ENCODE measurements at places on chromosomes 3 and 15.

GRCh38 chr3:186746008-186746407, 28.8 kb downstream of the KNG1 start:
- H3K4me3 ChIP-seq: no peak overlapping the region

DNA sequence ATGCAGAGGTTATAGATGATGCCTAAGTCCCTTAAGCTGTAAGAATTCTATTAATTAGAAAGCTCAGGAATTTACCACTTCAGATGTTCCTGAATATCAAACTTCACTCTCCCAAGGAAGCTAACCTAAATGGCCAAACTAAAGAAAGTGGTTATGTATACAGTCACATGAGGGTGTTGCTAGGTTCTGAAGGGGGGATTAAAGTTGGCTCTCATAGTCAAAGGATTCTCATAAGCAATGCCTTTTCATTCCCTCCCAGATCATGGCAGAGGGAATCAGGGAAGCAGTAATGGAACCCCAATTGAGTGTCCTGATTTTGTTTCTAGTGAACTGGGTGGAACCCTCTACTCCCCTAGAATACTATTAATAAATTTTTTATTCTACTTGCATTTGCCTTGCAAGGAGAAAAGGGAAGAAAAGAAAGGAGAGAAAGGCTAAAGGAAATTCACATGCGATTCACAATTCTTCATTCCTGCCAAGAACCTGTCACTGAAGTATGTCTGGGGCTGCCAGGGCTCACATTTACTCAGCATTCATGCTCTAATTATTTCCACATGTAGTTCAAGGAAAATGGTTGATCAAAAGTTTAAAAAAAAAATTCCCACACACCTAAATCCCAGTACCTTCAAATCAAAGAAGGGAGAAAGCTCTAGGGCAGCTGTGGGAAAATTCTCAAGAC, 25.1 kb downstream of the FSTL1 start:
- DNase-seq: no peak
- H3K4me3 ChIP-seq: no peak overlapping the region
- H3K36me3 ChIP-seq: no peaks in the 10 kb centered on the region

DNA sequence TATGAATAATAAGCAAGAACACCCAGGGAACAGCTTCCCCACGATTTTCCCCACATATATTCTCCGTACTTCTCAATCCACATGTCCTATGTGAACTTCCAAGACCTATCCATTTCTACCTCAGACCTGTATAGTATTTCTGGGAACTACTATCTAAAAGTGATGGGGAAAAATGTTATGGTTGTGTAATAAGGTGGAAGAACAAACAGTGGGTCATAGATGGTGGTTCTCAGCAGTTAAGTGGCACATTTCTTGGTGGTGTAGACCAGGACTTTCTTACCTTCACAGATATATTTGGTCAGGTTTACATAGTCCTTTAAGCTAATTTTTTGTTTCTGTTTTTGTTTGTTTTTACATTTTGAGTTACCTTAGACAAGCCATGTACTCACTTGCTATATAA, 675.1 kb downstream of the GBE1 start:
- DNase-seq: no peak
- H3K4me3 ChIP-seq: no peak overlapping the region
- no peaks in the 10 kb centered on the region for H3K27me3 ChIP-seq
- H3K36me3 ChIP-seq: no peaks in the 10 kb centered on the region
- no peak overlapping the region for H3K27ac ChIP-seq
- no peaks in the 10 kb centered on the region for H3K4me1 ChIP-seq

GRCh38 chr3:186024210-186024609, 84.7 kb downstream of the ETV5 start:
- H3K4me1 ChIP-seq: no peaks in the 10 kb centered on the region
- H3K36me3 ChIP-seq: no peaks in the 10 kb centered on the region
- H3K27me3 ChIP-seq: no peaks in the 10 kb centered on the region
- no peak overlapping the region for H3K4me3 ChIP-seq
- H3K27ac ChIP-seq: no peak overlapping the region

DNA sequence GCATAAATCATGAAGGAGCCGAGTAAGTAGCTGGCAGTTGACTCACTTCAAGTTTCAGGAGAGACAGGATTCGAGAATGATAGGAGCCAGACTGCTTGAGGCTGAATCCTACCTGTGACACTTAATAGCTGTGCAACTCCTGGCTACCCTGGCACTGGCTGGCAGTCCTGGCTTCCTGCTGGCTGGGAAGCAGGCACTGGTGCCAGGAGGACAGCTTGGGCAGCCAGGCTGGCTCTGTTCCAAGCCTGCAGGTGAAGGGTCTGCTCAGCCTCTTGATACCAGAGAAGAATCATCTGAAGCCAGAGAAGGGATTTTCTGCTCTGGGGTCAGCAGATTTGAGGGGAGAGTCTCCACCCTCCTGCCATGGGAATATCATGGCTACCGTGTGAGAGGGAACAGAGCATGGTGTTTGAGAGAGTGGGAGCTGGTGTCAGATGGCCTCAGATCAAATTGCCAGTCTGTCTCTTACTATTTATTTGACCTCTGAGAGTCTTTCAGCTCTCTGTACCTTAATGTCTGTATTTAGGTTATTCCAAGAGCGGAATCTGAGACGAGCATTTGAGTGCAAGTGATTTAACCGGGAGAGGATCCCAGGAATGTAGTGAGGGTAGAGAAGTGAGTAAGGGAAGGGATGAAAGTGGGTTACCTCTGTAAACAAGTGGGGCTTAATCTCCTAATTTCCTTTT, 4.4 kb upstream of the XIRP1 start:
- H3K27ac ChIP-seq: no peak overlapping the region
- H3K4me1 ChIP-seq: no peaks in the 10 kb centered on the region
- H3K36me3 ChIP-seq: no peaks in the 10 kb centered on the region
- no peaks in the 10 kb centered on the region for H3K27me3 ChIP-seq
- H3K4me3 ChIP-seq: no peak overlapping the region

DNA sequence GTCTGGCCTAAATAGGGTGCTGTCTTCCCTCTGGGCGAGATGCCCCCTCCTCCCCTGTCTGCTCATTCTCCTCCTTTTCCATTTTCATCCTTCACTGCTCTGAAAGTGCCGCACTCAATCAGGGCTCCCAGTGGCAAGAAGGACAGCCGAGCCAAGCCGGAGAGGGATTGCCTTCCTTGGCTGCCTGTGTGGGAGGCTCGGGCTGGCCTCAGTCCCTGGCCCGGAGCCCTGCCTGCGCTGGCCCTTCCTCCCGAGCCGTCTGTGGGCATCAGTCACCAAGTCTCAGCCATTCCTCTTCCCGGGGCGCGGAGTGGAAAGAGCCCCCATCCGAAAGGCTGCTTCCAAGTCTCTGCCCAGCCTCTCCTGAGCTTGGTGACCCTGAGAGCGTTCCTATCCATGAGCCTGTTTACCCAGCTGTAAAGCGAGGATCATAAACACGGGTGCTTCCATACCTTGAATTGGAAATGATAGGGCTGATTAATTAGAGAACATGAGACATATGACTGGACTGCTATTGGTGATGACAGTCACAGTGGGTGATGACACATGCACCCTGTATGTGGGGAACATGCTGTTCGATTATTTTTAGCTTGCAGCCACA, 59.1 kb upstream of the TLE3 start:
- H3K4me3 ChIP-seq: no peak overlapping the region
- no peaks in the 10 kb centered on the region for H3K36me3 ChIP-seq
- no peak for DNase-seq
- no peak overlapping the region for H3K27ac ChIP-seq
- H3K27me3 ChIP-seq: no peaks in the 10 kb centered on the region
- H3K4me1 ChIP-seq: no peaks in the 10 kb centered on the region

- peaks cover 4% of the 10 kb centered on the region for H3K36me3 ChIP-seq
- no peaks in the 10 kb centered on the region for H3K4me1 ChIP-seq
- no peak for DNase-seq
- H3K27me3 ChIP-seq: no peaks in the 10 kb centered on the region
Observed at GRCh38 chr3:46669191-46669999, 24.1 kb downstream of the ALS2CL start.

DNA sequence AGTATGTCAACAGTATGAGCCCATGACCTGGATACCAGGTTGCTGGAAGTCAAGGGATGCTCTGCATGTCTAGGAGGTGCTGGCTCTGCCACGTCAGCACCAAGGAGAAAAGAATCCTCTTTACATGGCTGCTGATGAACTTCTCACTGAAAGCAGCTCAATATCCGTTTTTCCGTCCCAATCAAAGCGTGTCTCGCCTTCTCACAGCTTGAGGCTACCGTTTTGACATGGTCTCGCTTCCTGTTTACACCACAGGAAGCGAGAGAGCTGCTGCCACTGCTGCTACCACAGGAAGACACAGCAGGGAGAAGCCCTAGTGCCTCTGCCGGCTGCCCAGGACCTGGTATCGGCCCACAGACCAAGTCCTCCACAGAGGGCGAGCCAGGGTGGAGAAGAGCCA, 27.3 kb downstream of the STARD5 start:
- H3K36me3 ChIP-seq: no peaks in the 10 kb centered on the region
- peak overlapping the region; percentile 32 for H3K27ac ChIP-seq
- H3K4me1 ChIP-seq: peaks cover 66% of the 10 kb centered on the region
- H3K4me3 ChIP-seq: peak overlapping the region; percentile 43
- H3K27me3 ChIP-seq: no peaks in the 10 kb centered on the region
- no peak for DNase-seq

- H3K27ac ChIP-seq: no peak overlapping the region
- H3K27me3 ChIP-seq: no peaks in the 10 kb centered on the region
- peaks cover 5% of the 10 kb centered on the region for H3K36me3 ChIP-seq
- H3K4me1 ChIP-seq: no peaks in the 10 kb centered on the region
- H3K4me3 ChIP-seq: no peak overlapping the region
Observed at GRCh38 chr15:63752075-63752684, 81.6 kb downstream of the HERC1 start.

DNA sequence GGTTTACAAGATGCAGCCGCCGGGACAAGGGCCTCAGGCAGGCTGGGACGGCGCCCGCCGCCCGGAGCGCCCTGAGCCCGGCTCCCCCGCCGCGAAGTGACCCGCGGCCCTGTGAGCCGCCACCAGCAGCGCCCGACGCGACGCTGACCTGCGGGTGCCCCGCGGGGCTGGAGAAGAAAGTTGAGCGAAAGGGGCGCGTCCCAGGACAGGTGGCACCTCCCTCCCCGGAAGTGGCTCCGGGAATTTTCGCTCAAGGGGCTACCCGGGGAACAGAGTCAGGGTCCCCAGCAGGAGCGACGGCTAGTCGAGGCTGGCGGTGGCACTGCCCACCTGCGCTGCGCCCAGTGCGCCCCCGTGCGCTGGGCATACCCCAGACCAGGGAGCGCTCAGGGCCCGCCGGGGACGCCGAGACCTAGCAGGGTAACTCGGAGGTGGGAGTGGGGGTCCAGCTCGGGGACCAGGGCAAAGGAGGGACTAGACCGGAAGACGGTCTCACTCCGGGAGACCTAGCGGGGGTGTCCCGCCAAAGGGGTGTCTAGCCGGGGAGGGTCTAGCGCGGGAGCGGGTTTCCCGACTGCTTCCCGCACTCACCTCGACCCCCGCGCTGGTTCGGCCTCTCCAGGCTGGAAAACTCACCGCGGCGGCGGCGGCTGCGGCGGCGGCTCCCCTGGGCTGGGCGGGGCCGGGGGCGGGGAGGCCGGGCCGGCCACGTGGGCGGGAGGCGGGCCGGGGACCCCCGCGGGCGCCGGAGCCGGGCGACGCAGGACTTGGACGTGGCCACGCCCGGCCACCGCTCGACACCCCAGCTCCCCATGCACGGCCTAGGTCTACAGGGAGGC, 18.4 kb downstream of the SPATA12 start:
- H3K27me3 ChIP-seq: peaks cover 3% of the 10 kb centered on the region
- peak overlapping the region; percentile 95 for H3K4me3 ChIP-seq
- H3K27ac ChIP-seq: peak overlapping the region; percentile 90
- peaks cover 18% of the 10 kb centered on the region for H3K4me1 ChIP-seq

DNA sequence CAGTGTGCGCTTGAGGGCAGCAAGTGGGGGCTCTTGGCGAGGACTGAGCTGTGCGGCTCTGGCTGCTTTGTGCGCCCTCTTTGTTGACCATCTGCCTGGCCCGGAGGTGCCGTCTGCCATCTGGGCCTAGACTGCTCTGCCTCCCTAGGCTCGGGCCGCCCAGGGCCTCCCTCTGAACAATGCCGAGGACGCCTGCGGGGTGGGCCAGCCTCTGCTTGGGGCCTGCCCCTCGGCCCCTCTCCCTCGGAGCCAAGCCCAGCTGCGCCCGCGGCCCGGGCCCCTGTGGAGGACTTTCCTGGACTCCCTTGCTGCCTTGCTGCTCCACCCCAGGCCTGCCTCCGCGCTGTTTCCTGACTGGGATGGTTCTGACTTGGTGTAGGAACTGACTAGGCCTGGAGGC, 31.9 kb upstream of the SPSB4 start:
- H3K4me3 ChIP-seq: no peak overlapping the region
- no peaks in the 10 kb centered on the region for H3K4me1 ChIP-seq
- no peak overlapping the region for H3K27ac ChIP-seq
- DNase-seq: no peak

- no peaks in the 10 kb centered on the region for H3K4me1 ChIP-seq
- no peak overlapping the region for H3K27ac ChIP-seq
- no peak overlapping the region for H3K4me3 ChIP-seq
Observed at GRCh38 chr3:46129588-46130272, 78.4 kb downstream of the CCR1 start.

GRCh38 chr15:24858737-24859601, 95.8 kb upstream of the SNRPN start:
- no peaks in the 10 kb centered on the region for H3K27me3 ChIP-seq
- H3K4me1 ChIP-seq: no peaks in the 10 kb centered on the region
- no peak overlapping the region for H3K27ac ChIP-seq
- no peak overlapping the region for H3K4me3 ChIP-seq

DNA sequence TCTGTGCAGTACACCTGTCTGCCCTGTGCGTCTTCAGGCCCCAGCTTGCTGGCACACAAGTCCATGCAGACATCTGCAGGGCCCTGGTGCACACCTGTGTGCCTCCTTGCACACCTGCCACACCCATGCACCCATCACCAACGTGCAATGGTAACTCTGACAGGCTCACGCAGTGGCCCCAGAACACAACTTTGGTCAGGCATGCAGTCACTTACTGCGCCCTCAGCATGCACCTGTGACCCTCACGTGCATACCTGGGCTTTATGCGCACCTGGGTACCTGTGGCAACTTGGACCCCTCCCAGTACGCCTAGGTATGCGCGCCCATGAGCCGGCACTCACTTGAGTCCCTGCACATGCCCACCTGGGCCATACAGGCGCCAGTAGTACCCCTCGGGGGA, 1.7 kb downstream of the PLXND1 start:
- H3K27ac ChIP-seq: peak overlapping the region; percentile 94
- H3K36me3 ChIP-seq: no peaks in the 10 kb centered on the region
- H3K27me3 ChIP-seq: peaks cover 45% of the 10 kb centered on the region

DNA sequence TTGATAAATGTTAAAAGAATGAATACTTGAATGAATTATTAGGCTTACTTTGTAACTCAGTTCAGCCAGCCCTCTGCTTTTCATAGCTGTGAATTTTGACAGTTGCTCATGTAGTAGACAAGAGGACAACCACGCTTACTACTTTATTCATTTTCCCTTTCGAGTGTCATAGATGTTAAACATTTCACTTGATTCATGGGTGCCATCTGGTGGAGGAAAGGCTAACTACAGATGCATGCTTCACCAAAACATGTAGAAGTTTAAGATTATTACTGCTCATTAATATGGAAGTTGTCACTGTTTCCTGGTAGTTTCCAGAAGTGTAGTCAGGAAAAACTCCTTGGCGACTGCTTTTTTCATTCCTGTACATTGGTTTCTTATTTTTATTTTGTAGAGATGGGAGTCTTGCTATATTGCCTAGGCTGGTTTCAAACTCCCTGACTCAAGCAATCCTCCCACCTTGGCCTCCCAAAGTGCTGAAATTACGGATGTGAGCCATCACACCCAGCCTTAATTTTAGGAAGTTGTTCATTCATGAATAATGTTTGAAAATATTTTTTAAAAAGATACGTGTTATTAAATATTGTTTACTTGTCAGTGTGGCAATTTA, 163.2 kb downstream of the B3GALNT1 start:
- no peak for DNase-seq
- H3K27ac ChIP-seq: no peak overlapping the region
- peaks cover 7% of the 10 kb centered on the region for H3K4me1 ChIP-seq
- H3K36me3 ChIP-seq: no peaks in the 10 kb centered on the region
- no peak overlapping the region for H3K4me3 ChIP-seq

Measured in esophagus squamous epithelium (tissue), 5 donors.